ENCODE measurements at places on chromosomes 5 and 9.

DNA sequence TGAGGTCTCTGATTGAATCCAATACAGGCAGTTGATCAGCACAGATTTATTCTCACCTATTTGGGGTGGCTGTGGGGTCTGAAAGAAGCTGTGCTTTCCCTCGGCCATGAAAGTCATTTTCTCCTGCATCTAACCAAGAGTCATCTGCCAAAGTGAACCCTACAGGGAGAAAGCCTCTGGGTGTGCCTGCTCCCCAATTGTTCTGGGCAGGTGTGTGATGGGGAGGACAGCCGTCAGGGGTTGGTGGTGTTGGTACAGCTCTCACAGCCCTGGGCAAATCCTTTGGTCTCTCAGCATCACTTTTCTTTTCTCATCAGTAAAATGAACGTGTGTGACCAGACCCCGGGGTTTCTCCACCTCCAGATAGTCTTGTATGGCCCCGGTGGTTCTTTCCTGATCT, 2.5 kb downstream of the PHF2 start:
- DNase-seq: no peak

- DNase-seq: no peak
Measured at GRCh38 chr9:92749934-92750315, 14.7 kb downstream of the BICD2 start.

- DNase-seq: no peak
Measured at GRCh38 chr5:53037141-53037859, 48.1 kb downstream of the ITGA2 start.

GRCh38 chr9:131405428-131405827, 11.5 kb downstream of the PRRC2B start:
- DNase-seq: no peak

- DNase-seq: no peak
Measured at GRCh38 chr9:136056546-136057235, 38.4 kb downstream of the NACC2 start.

DNA sequence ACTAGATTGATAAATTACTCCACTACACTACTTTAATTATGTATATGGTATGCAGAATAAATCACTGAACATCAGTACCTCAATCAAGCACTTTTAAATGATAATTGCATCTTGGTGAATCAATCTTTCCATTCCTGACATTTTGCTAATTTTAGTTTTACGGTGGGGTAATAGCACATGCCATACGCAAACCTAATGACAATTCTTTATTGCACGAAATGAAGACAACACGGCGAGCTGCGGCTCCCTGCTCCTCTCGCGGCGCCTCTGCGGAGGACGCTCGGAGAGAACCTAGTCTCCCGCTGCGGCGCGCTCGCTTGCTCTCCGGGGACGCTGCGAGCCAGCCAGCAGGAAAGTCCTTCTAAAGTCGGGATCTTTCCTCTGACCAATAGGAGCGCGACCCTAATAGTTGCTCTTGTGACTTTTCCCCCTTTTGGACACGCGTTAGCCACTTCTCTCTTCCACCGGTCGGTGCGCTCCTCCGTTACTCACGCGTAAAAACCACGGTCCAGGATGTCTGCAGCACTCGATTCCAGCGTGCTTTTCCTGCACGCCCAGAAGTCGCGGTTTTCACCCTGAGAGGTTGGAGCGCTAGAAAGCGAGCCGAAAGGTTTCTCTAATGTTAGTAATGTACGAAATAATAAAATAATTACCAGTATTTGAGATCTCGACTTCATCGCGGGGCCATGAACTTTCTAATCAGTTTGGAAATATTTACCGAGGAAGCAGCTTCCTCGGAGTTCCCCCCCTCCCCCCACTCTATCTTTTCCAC, 1.0 kb upstream of the MEF2C start:
- DNase-seq: no peak

GRCh38 chr9:79471580-79472543, 99.9 kb upstream of the TLE4 start:
- DNase-seq: peak; percentile 11

- no peak for DNase-seq
Measured at GRCh38 chr5:181215997-181216989, 6.8 kb upstream of the TRIM41 start.
